ENCODE measurements at places on chromosomes 6 and 20.
A peak's percentile ranks its signal among the peaks of the same experiment; 100 is the strongest.

DNA sequence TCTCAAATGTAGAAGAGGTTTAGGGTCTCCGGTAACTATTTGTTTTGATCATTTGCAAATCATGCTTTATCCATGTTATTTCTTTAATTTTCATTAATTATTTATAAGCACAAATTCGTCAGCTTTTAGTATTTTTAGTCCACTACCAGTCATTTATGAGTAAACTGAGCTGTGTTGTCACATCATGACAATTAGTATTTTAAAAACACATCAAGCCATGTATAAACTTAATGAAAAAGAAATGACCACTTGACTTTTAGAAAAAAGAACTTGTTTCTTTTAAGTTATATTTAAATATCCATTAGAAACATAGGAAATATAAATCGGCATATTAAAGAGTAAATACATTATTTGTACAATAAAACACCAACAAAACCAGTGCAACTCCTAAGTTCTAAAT is 2.8 kb downstream of the NKX2-4 start:
- DNase-seq = no peak

DNA sequence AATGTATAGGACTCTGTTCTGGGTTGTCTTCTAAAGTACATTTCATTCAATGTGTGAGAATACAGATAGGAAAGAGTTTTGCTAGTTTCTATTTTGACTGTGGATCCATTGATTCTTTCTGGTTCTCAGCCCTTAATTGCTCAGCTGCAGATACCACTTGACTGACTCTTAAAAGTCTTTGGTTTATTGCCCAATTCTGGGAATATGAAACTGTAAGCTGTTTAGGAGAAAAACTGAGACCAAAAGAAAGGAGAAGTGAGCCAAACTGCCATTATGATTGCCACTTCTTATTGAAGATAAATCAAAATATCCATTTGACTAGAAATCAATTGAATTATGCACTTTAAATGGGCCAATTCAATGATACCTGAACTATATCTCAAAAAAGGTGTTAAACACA is 211.4 kb downstream of the ESR1 start:
- DNase-seq = no peak

- DNase-seq = no peak
These were observed 14.8 kb downstream of the BANF2 start for GRCh38 chr20:17714597-17714996.

DNA sequence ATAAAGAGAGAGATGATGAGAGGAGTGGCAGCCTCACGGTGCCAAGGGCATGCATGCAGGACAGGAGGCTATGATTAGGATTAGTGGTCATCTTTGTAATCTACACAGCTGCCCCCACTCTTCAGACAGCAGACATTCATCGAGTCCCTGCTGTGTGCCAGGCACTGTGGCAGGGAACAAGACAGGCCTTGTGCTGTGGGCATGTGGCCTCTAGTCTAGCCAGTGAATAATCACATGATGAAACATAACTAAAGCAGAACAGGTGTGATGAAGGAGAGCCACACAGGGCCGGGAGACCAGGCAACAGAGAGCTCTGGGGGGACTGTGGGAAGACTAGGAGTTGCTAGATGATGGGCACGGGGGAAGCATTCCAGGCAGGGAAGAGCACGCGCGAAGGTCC is 22.2 kb downstream of the TOX2 start:
- no peak for DNase-seq

- DNase-seq = no peak
These were observed 92.4 kb upstream of the CD83 start for GRCh38 chr6:14025160-14025559.

- peak; percentile 57 for DNase-seq
These were observed 1.6 kb upstream of the REV3L start for GRCh38 chr6:111484633-111484930.

DNA sequence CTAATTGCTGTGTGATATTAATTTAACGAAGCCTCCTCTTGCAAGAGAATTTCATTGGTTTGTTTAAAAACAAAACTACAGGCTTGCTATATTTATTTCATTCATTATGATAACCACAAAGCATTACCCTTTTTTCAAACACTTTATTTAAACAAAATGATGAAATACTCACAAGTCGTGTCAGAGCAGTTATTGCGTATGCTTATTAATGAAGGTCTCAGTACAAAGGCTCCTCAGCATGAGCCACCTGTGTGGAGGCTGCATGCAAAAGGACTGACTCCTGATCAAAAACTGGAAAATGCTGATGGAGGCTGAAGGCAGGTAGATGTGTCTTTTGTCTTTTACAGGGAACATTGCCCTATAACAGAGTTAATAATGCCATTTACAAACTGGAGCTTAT is 130.5 kb downstream of the CRYBG1 start:
- DNase-seq = no peak

DNA sequence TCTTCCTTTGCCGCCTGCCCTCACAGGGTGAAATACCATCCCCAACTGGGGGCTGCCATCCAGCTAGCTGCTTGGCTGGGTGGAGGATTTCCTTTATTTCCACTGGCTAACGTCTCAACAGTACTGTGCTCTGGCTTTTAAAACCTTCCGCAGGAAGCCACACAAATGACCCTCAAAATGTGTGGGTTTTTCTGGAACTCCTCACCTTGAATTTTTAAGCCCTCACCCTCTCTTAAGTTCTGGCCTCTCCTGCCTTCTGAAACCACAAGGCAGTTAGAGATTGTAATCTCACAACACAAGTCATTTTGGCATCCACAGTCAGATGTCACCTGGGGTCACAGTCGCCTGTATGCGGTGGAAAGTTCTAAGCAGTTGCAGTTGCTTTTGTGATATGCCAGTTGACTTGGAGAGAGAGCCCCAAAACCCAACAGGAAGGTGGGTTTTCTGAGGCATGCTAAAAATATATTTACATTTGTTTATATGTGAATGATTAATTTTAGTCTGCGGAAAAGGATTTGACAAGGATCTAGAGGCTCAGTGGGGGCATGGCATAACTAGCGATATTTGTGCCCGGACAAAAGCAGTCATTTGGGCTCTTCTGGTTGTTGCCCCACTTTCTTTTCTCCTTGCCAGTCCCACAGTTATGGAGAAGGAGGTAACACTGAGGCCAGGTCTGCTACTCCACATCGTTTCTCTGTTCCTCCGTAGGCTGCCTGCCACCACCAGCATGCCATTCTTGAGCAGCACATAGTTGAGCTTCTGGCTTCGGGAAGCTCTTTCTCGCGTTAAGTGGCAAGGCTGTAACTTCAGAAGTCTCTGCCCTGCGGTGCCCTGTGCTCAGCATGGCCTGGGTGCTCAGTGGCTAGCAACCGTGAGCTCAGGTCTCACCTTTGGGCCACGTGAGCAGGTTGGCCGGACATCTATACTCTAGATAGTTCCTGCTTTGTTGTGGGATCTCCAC is 335.3 kb downstream of the CD83 start:
- DNase-seq = no peak

DNA sequence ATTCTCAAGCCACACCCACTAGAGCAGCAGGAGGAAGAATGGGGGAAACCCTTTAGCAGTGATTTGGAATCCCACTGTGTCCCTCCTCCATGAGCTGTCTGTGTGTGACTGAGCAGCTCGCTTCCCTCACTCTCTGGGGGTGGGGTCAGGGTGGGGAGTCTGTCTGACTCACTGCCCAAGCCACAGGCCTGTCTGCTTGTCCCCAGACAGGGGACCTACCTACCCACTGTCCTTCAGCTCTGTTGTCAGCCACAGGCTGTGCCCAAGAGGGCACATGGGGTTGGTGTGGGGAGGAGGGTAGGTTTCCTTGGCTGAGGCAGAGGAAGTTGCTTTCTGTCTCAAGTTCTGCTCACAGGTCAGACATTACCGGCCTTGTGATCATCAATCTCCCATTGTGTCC is 127.0 kb downstream of the MAFB start:
- DNase-seq = no peak

GRCh38 chr6:149032599-149033405 is 284.7 kb upstream of the TAB2 start:
- DNase-seq = no peak

GRCh38 chr6:4224067-4224978 is 88.9 kb upstream of the ECI2 start:
- DNase-seq = peak; percentile 19

DNA sequence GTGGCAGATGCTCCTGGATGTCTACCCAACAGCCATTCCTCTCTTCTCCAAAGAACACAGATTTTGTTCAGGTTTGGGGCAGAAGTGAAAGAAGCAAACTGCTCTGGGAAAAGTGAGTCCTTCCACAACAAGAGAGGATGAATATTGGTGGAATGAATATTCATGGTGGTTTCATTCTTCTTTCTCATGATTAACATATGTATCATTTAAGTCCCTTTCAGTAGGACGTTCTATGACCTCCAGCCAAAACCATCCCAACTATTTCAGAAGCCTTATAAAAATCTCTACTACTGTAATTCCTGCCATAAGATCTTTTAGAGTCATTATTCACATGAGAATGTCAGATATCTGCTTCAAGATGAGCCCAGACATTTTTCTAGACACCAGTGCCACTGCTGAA is 44.4 kb downstream of the MDN1 start:
- no peak for DNase-seq

GRCh38 chr6:126148853-126149252 is 162.5 kb downstream of the TRMT11 start:
- DNase-seq = no peak

GRCh38 chr6:25369036-25369432 is 89.9 kb downstream of the CARMIL1 start:
- no peak for DNase-seq

DNA sequence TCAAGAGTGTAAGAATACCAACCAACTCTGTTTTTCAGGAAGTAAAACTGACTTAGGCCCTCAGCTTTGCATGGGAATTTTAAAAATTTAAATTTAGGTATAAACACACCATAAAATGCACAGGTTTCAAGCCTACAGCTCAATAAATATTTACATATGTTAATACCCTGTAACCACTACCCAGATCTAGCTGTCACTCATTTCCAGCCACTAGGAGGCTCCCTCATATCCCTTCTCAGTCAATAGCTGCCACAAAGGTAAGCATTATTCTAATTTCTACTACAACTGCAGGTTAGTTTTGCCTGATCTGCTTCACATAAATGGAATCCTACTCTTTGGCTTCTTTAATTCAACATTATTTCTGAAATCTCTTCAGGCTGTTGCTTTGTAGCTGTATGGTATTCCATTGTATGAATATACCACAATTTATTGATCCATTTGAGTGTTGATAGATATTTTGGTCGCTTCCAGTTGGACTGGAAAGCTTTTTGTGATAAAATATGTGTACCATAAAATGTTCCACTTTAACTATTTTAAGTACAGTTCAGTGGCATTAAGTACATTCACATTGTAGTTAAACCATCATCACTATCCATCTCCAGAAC is 32.5 kb upstream of the MEI4 start:
- peak; percentile 6 for DNase-seq

GRCh38 chr6:3467996-3468395 is 11.1 kb upstream of the SLC22A23 start:
- DNase-seq = no peak

DNA sequence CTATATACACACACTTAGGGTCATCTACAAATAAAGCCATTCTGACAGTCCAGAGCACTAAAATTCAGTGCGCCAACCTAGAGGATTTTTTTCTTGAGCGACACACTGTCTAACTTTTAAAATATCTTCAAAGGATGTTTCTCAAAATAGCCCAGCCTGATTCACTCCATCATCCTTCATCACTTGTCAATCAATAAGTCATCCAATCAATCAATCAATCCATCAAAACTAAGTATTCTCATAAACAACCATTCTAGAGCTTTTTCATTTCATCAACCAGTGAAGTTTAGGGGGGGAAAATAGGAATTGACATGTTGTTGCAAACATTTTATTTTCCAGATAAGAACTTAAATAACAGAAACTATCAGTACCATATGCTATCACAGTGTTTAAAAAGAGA is 183.2 kb downstream of the HDGFL1 start:
- DNase-seq = no peak

GRCh38 chr20:35359335-35359950 is 52.3 kb downstream of the UQCC1 start:
- DNase-seq = no peak

- no peak for DNase-seq
These were observed 123.5 kb downstream of the SASH1 start for GRCh38 chr6:148466158-148466557.

DNA sequence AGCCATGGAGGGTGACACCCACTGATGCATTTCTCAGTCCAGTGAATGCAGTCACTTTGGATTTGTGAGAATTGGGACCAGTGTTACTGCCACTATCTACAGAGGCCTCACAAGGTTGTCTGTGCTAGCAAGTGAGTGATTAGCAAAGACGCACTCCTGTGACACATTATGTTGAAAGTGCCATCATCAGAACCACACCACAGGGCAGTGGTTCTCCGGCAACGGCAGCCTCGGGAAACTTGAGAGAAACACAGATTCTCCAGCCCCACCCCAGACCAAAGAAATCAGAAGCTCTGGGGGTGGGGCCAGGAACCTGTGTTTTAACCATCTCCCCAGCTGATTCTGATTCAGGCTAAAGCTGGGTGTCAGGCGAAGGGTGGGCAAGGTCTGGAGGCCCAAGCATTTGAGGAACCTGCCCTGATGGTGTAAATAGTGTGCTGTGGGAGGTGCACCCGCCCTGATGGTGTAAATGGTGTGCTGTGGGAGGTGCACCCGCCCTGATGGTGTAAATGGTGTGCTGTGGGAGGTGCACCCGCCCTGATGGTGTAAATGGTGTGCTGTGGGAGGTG is 39.9 kb downstream of the TMEM242 start:
- no peak for DNase-seq

GRCh38 chr20:43605715-43606114 is 15.0 kb downstream of the IFT52 start:
- no peak for DNase-seq

GRCh38 chr6:43716099-43716498 is 28.5 kb upstream of the MRPS18A start:
- peak; percentile 34 for DNase-seq

DNA sequence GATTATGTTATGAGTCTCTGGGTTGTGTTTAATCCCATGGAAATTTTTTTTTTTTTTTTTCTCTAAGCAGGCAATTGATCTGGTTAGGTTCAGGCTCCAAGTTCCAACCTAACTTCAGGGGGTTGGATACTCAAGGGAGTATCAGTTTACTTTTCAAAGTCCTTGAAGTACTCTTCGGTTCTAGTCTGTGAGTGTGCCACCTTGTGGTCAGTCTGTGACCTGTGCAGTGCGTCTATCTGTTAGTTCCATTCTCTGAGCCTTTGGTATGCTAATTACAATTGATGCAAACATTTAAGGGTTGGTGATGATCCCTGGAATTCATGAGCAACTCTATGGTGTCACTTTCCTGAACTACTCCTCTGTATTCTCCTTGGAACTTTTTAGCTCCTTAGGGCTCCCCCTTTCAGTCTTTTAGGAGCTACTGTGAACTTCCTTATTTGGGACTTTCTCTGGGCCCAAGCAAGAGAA is 342.0 kb downstream of the SOX4 start:
- peak; percentile 61 for DNase-seq

Data from NCI-H2171 treated with DMSO at 0.1 percent for 48 hours (cell line).